ENCODE measurements at places on chromosomes 3 and 15.

GRCh38 chr15:62781081-62781497 is 261.5 kb upstream of the TPM1 start:
- DNase-seq = no peak

GRCh38 chr3:31197941-31198340 is 303.5 kb upstream of the GADL1 start:
- DNase-seq = no peak

DNA sequence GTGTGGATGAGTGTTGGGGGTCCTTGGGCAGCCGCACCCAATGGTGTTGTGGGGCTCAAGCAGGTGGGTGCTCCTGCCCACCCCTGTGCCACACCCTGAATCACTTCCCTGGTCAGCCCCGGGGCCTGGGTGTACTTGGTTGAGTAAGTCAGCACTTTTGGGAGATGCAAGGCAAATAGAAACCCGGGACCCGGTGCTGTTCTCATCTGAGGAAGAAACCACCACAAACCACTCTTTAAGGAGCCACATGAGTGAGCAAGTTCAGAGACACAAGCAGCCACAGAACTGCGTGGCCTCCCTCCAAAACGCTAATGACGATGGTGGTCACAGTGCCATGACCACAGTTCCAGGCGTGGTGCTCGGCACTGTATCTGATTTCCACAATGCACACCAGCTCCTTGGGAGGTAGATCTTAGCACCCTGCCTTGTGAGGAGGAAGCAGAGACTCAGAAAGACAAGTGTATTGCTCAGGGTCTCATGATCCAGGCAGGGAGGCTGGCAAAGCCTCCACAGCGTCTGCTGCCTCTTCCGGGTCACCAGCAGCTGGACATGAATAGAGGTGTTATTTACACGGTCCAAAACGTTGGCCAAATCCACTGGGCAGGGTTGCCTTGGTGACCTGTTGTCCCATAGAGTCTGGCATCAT is 118.2 kb upstream of the ALDH1A3 start:
- no peak for DNase-seq

GRCh38 chr3:122415104-122415744 is 638 bp downstream of the WDR5B start:
- no peak for DNase-seq

DNA sequence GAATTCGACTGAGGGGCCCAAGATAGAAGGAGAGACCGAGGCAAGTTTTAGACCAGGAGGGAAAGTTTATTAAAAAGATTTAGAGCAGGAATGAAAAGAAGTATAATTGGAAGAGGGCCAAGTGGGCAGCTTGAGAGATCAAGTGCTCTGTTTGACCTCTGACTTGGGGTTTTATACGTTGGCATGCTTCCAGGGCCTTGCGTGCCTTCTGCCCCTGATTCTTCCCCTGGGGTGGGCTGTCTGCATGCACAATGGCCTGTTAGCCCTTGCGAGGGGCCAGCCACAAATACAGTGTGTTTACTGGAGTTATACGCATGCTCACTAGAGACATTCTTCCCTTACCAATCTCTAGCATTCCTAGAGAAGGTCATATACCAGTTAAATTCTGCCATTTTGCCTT is 70.7 kb upstream of the LARS2 start:
- no peak for DNase-seq

DNA sequence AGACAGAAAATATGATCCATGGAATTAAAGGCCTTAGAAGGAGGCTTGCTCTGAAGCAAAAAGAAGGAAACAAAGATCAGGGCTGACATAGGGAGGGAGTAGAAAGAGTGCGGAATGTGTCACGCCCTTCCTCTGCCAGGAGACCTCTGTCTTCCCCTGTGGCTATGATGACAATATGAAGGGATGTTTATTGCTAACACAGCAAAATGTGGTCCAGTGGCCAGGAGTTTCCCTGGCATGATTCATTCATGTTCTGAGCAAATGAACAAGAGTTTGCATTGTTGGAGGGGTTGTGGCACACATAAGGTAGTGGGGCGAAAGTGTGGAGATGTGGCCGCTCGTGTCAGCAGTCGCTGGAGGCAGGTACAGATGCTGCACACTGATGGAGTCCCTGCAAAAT is 169.4 kb downstream of the SHQ1 start:
- DNase-seq = no peak

DNA sequence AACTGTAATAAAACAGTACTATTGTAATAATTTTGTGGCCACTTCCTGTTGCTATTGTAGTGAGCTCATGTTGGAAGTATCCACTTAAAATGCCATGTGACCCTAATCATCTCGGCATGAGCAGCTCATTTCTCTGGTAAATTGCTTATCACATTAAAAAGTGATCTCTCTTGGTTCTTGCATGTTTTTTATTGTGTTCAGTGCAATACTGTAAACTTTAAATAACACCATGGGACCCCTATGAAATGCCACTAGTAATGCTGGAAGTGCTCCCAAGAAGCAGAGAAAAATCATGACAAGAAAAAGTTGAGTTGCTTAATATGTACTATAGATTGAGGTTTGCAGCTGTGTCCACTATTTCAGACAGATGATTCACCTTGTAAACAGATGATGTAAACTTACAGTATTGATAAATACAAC is 45.6 kb downstream of the NMD3 start:
- DNase-seq = no peak

DNA sequence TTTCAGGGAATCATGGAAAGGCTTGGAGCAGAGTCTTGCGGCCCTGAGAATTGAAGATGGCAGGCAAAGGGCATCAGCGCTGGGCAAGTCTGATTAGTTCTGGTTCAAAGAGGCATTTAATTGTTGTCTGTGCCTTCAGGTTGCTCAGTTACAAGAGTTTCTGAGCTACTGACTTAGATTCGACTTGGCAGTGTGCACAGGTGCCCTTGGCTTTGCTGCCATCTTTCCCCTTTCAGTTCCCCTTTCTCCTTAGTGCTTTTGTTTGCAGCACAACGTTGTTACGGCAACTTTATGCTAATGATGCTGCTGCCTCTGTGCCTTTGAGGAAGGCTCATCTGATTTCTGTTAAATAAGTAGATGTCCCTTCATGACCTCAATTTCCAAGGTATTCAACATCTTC is 12.5 kb downstream of the P2RY14 start:
- DNase-seq = no peak

GRCh38 chr15:50953302-50953701 is 44.8 kb downstream of the AP4E1 start:
- no peak for DNase-seq

DNA sequence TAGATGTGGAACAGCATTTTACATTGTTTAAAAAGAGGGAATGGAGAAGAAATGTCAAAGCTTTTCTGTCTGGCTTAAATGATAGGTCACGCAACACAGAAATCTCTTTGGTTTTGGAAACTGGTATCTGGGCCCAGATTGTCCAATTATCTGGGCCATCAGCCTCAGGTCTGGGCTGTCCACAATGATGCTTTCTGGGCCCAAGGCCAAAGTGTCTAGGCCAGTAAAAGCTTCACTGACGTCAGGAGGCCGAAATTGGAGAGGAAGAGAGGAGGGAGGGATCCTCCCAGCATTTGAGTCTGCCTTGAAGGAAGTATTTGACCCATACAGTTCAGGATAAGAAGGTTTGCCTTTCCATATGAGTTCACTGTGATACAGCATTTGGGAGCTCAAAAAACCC is 60.7 kb upstream of the ALDH1A3 start:
- no peak for DNase-seq

GRCh38 chr3:74537164-74537563 is 77.3 kb downstream of the CNTN3 start:
- DNase-seq = no peak

- DNase-seq = no peak
Measured at GRCh38 chr3:4107430-4107829, 195.7 kb upstream of the SETMAR start.

DNA sequence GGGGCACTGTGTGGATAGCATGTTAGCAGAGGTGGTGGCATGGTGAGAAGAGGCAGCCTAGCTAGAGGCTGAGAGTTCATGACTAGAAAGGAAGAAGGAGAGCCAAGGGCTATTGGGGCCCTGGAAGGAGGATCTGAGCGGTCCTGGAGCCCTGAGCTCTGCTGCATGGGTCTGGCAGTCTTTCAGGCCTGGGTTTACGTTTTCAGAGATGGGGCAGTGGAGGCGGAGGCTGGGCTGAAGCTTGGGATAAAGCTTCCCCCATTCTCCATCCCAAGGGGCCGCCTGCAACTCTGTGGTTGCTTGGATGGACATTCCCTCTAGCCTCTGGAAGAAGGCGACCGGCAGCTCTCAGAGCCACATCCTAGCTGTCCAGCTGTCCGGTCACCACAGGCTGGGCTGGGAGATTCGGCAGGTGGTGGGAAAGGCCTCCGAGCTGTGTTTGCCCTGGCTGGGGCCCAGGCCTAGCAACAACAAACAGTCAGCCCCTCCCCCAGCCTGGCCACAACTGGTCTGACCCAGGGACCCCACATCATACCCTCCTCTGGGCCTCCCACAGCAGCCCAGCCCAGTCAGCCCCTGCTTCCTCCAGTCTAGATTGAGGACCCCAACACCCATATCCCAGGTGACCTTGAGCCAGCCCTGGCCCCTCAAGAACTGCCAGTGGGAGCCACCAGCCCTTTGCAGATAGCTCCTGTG is 1.8 kb upstream of the SLC38A3 start:
- DNase-seq = no peak

- DNase-seq = no peak
Measured at GRCh38 chr15:66899555-66900350, 165.6 kb upstream of the SMAD3 start.

DNA sequence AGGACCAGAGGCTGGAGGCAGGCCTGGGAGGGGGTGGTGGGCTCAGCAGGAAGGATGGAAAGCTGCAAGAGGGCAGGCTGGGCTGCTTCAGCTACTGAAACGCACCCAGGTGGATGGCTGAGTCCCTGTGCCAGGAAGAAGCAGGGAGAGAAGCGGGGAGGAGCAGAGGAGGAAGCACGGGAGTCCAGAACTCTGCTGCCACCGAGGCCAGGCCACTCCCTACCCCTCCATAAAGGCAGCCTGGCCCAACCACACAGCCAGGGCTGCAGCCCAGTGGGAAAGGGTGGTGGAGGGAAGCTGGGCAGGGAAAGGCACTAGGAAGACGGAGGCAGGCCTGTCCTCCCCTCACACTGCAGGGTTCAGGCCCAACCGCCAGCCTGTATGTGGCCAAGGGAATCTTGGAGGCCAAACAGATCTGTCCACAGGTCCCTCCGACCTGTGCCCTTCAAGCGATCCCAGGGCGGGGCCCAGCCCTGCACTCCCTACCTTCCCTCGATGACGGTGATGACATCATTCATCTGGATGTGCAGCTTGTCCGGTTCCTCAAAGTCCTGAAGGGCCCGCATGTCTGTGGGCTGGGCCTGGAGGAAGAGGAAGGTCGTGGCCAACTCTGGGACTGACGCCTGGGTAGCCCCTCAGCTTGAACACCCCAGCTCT is 30.5 kb downstream of the TNK2 start:
- DNase-seq = no peak

DNA sequence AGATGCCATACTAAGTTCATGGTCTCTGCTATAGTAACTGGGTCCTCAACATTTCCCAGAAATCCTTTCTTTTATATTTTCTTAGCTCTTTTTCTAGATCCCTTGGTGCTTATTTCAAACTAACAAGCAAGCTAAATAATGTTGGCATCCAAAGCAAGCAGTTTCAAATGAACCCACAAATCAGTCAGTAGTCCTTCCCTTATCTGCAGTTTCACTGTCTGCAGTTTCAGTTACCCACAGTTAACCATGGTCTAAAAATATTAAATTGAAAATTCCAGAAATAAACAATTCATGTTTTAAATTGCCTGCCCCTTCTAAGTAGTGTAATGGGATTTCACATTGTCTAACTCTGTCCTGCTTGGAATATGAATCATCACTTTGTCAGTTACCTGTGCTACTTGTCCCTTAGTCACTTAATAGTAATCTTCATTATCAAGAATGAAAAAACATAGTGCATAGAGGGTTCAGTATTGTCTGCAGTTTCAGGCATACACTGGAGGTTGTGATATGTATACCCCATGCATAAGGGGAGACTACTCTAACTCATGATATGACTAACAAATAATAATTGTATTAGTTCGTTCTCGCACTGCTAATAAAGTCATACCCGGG is 633.7 kb downstream of the MECOM start:
- DNase-seq = no peak

Data from stimulated activated CD4-positive, alpha-beta T cell treated with anti-CD3 and anti-CD28 coated beads, Interleukin-4, amount 100 ng/mL, for 4 hours (primary cell).